ENCODE measurements at places on chromosomes 16 and 17.

DNA sequence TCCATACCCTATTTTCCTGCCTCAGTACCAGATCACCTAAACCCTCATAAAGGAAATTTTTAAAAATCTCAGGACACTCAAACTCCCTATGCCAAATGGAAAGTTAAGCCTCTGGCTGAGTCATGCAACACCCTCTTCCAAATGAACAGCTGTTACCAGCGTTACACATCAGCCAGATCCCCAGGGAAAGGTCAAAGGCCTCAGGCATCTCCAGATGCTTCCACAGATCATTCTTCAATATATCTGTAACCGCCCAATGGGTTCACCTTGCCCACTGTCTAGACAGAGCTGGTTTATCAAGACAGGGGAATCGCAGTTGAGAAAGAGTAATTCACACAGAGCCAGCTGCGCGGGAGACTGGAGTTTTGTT, 29.1 kb upstream of the SHCBP1 start:
- DNase-seq, result no peak

DNA sequence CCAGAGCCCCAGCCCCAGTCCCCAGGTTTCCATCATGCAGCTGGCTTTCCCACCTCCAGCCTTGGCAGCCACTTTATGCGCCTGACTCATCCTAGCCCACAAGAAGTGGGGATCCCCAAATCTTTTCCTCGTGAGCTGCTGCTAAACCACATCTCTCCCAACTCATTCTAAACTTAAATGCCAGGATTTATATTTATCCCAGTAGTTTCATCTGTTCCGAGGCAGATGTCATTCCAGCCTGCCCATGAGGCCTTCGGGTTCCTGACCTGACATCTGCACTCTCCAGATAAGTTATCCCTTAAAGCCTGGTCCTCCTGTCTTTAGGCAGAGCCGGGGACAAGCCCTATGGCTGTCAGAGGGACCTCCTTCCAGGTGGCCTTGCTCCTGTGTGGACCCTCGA, 16.6 kb downstream of the PLXDC1 start:
- DNase-seq, result no peak

GRCh38 chr16:69553332-69553731, 12.4 kb upstream of the NFAT5 start:
- no peak for DNase-seq

DNA sequence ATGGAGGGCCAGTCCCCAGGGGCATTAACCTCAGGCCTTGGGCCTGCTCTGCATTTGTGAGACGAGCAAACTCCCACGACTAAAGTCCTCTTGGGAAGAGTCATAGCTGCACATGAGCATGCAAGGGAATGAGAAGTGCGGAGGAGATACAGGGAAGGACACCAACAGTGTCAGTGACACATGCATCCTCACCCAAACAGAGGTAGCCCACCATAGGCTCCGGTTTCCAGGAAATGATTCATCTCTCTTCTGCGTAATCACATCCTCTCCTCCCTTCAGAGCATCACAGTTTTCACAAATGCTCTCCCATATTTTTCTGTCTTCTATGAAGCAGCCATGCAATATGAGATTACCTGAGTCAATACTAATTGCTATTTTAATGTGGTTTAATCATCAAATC, 725.7 kb upstream of the GOT2 start:
- no peak for DNase-seq

DNA sequence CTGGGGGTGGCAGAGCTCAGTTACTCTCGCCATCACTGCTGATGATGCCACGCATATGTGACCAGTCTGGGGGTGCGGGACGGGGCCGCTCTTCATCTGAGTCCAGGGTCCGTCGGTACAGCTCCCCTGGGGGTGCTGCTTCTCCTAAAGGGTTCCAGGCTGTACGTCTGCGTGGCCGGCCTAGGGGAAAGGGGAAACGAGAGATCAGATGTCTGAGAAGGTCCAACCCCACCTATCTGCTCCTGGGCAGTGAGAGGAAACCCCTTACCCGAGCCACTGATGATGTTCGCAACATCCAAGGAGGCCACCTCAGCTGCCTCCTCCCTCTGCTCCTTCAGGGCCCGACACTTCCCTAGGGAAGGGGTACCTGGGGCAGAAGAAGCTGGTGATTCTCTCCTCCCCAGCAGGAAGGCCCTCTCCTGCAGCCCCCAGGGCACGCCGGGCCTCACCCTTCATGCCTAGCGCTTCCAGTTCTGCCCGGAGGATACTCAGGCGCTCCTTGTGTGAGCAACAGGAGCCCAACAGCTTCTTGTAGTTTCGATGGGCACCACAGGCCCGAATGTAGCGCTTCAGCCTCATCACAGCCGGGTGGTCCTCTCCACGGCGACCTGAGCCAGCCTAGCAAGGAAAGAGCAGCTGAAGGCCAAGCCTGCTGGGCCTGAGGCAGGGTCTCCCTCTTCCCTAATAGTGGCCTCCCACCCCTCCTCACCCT, 2.1 kb downstream of the HIRIP3 start:
- no peak for DNase-seq

- DNase-seq, result no peak
Measured at GRCh38 chr17:50505591-50506130, 2.6 kb upstream of the MYCBPAP start.

GRCh38 chr17:29720551-29720950, 97.8 kb upstream of the CORO6 start:
- no peak for DNase-seq

DNA sequence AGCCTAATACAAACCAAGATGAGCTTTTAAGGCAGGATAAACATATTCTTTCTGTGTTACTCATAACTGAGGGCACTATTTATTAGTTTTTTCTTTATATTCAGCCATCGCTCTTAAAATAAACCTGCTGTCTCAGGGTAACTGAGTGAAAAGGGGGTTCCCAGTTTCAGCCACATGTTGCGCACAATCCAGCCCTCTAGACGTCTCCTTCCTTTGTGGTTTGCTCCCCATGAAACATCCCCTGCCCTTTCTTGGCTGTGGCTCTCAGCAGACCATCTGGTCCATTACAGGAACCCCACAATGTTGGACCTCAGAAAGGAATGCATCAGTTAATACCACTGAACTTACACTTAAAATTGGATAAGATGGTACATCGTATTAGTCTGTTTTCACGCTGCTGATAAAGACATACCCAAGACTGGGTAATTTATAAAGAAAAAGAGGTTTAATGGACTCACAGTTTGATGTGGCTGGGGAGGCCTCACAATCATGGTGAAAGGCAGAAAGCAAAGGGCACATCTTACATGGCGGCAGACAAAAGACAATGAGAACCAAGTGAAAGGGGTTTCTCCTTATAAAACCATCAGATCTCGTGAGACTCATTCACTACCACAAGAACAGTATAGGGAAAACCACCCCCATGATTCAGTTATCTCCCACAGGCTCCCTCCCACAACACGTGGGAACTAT, 12.6 kb upstream of the IL21R start:
- no peak for DNase-seq

DNA sequence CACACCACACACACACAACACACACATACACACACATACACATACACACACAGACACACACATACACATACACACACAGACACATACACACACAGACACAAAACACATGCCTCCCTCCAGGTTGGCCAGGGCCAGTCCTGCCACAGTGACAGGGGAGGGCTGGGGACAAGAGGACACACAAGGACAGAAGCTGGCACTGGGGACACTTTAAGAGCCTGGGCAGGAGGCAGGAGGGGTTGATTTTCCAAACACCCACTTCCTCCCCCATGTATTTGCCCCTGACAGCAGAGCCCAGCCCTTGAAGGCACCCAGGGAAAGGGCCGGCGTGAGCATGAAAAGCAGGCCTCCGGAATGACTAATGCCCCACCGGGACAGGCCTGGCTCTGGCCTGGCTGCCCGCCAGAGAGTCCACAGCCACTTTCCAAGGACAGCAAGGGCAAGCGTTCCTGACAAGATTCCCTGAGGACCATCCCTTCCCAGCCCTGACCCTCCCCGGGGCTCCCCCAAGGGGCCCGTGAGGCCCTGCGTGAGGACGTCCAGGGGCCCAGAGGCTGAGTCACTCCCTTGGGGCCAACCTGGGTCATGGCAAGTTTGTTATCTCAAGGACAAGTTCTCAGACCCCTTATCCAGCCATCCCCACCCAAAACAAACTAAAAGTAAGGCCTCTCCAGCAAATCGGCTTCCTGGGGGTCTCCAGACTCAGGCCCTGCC, 235.6 kb downstream of the ZNF423 start:
- no peak for DNase-seq

DNA sequence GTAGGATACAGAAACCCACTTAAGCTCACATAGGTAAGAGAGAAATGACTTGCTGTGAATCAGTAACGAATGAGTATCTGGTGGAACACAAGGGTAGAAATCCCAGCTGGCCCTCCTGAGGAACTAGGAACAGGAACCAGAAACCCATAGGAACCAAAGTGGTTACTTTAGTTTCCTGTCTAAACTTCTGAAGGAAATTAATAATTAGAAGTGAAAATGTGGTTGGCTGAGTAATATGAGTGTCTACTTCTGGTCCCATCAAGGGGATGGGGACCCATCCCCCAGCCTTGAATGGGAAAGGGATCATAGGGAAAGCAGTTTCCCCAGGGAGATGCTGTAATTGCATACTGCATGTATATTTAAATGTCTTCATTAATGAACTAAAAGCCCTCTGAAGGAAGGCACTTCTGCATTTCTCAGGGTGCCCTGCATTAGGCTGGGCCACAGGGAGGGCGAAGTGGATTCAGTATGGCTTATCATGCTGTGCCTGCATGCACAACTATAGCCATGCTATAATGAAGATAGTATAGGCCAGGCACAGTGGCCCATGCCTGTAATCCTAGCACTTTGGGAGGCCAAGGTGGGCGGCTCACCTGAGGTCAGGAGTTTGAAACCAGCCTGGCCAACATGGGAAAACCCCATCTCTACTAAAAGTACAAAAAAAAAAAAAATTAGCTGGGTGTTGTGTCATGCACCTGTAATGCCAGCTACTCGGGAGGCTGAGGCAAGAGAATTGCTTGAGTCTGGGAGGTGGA, 45.6 kb downstream of the CYB5B start:
- DNase-seq, result no peak

DNA sequence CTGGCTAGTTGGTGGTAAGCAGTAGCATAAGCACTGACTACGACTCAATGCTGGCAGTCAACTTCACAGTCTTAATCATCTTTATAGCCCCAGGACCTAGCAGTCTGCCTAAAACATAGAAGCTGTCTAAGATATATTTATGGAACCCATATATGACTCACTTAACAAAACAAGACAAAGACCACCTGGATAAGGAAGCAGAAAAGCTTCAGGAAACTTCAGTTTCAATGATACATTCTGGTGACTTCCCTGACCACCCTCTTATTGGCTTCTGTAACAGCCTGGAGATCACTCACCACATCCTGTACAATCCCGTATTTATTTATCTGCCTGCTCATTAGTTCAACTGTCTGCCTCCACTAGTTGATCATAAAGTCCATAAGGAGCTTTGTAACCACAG, 95.5 kb downstream of the PMP22 start:
- DNase-seq, result no peak

DNA sequence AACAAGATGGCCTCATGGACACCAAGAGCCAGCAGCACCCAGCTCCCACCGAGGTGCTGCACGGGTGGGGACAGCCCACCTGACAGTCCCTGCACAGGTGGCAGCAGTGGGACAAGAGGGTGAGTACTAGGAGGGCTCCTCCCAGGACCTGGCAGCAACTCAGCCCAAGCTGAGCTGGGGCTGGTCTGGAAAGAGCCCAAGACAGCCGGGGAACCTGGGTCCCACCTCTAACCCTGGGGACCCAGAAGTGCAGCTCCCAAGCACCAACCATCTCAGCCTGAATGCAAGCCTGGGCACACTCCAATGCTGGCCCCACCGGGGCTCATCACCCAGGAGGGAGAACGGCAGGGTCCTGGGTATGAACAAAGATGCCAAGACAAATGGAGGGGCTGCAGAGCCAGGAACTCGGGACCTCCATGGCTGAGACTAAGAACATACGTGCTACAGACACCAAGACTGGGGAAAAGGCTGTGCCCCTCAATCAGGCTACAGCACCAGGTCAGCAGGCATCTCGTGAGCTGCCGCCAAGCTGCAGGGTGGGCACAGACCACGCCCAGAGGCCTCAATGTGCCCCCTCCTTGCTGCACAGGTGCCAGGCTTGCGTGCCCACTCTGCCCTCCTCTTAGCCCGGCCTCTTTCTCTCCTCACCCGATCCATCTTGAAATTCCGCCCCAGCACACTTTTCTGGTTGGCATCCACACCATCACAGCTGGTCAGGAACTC, 37.5 kb upstream of the GSG1L start:
- no peak for DNase-seq

DNA sequence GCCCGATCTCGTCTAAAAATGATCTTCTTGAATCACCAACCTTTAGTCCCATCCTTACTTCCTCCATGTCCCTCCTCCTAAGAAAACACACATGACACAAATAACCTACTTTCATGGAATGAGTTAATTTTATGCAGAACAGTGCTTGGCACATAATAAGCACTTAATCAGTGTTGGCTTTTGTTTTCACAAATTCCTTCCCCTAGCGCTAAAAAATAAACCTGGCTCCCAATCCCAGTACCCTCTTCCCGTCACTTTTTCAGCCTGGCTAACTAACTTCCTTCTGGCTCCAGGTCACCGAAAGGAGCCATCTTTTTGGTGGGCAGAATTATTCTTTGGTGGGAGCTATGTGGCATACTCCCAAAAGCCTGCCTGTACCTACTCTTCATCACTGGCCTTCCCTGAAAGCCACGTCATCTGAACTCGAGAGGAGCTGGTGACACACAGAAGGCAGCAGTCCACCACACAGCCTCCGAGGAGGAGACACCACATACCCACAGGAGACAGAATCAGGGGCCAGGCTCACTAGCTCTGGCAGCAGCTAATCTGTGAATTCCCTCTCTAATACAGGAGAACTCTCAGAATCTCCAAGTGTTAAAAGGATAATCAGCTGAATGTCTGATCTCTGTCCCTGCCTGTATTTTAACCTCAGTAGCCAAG, 114.5 kb downstream of the SMG6 start:
- DNase-seq, result no peak

DNA sequence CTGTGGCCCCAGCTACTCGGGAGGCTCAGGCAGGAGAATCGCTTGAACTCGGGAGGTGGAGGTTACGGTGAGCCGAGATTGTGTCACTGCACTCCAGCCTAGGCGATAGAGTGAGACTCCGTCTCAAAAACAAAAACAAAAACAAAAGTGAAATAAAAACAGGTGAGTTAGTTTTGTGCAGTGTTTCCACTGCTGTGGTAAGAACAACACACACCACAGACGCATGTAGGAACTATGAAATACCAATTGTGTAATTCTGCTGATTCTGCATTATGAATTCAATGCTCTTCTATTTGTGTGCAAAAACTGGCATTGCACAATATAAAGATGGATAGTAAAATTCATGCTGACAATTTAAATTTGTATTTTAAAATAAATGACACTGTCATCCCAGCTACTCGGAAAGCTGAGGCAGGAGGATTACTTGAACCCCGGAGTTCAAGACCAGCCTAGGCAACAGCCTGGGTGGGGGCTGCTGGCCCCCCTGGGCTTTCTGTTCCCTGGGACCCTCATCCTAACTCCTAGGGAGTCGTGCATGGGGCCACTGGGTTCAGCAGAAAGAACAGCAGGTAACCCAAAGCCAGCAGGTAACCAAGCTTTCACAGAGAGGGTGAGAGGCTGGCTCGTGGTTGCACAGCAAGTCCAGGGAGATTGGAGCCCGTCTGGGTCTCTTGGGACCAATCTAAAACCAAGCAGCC, 10.6 kb upstream of the RHBDF2 start:
- DNase-seq, result no peak

- no peak for DNase-seq
Measured at GRCh38 chr17:913207-913606, 66.4 kb downstream of the NXN start.

GRCh38 chr17:82047914-82048570, 3.6 kb downstream of the RFNG start:
- no peak for DNase-seq

Measured in hypothalamus (tissue), 51 donors.